Activated CD4-positive, CD25-positive, alpha-beta regulatory T cell treated with anti-CD3 and anti-CD28 coated beads, Interleukin-2, amount 50 U/mL, for 16 hours (primary cell): ENCODE measurements at places on chromosomes 6 and 20.

GRCh38 chr20:61833807-61834610 is 231.7 kb downstream of the TAF4 start:
- no peak for DNase-seq

DNA sequence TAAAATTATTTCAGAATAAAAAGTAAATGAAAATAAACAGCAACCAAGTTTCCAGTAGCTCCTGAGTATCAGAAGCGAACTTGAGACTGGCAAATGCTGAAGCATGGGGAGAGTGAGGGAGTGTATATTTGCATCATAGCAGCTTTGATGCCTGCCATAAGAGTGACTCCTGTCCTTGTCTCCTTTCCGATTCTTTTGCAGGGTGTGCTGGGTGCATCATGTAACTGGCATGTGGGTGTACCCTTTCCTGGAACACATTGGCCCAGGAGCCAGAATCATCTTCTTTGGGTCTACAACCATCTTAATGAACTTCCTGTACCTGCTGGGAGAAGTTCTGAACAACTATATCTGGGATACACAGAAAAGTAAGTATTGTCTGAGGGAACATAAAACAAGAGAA is 117.4 kb downstream of the ADAT2 start:
- no peak for DNase-seq

DNA sequence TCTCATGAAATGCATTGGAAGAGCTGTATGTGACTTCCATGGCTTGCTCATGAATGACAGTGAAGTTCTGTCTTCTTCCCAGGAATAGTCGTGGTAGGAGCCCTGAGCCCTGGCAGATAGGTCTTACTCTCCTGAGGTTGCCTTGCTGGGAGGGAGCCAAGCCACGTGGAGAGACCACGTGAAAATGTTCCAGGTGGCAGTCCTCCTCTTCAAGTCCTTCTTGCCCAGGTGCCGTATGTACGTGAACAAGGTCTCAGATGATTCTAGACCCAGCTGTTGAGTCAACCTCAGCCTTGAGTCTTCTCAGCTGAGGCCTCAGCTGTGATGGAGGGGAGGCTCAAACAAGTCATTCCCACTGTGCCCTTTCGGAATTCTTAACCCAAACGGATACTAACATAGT is 192.4 kb upstream of the PRDM1 start:
- no peak for DNase-seq

DNA sequence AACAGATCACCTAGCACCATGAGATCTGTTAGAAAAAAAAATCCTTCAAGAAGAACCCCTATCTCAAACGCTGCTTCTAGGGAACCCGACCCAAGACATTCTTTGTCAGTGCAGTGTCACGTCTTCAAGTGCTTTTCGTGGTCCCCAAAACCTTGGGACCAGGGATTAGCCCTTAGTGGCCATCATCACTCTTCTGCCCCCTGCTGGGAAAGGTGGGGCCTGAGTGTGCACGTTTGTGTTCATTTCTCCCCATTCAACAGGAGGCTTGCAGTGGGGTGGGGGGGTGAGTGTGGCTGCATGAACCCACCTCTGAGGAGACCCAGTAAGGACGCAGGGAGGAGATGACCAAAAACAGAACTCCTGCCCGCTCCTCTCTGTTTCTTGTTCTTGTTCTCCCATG is 218.2 kb upstream of the RNF24 start:
- DNase-seq, result no peak

GRCh38 chr6:83071023-83071422 is 3.6 kb downstream of the DOP1A start:
- no peak for DNase-seq

DNA sequence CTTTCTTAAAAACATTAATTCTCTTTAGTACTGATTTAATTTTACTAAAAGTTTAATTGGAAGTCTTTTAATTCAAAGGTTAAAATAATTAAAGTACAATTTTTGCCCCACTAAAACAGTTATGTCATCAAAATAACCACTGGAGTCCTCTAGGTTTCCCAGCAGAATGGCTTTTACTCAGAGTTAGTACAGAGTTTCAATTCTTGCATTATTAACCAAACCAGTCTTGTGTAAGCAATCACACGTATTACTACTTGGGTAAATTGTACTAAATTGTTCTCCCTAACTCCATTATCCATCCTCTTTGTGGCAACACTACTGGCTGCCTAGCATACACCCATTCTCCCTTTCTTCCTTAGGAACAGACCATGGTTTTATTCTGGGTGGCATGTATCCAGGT is 36.9 kb downstream of the CDK19 start:
- DNase-seq, result no peak

- DNase-seq, result no peak
Measured at GRCh38 chr6:40328386-40328985, 258.7 kb downstream of the LRFN2 start.

DNA sequence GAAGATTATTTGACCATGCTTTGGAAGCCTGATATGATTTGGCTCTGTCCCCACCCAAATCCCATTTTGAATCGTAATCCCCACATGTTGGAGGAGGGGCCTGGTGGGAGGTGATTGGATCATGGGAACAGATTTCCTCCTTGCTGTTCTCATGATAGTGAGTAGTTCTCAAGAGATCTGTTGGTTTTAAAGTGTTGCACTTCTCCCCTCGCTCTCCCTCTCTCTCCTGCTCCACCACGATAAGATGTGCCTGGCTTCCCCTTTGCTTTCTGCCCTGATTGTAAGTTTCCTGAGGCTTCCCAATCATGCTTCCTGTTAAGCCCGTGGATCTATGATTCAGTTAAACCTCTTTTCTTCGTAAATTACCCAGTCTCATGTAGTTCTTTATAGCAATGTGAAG is 21.7 kb upstream of the FAM217A start:
- DNase-seq, result no peak
